ENCODE measurements at places on chromosomes 12 and 14.

GRCh38 chr12:120468821-120469449, 613 bp downstream of the SRSF9 start:
- DNase-seq, result peak; percentile 64

DNA sequence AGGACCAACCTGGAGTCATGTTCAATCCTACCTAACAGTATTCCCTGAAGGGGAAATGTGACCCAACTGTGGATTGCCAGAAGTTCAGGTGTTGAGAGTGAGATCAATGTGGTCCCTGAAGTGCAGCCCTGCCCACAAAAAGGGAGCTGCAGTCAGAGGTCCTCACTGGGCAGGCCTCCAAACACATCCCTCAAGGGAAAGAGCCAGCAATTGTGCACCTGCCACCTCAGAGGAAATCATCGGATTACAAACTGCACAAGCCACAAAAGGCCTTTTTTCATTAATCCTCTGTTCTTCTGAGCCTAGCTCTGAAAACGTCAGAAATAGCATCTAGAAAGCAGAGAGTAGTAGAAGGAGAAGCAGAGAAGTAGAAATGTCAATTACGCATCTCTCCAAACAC, 10.8 kb upstream of the MDM1 start:
- no peak for DNase-seq

- no peak for DNase-seq
Observed at GRCh38 chr14:71314717-71315116, 407.5 kb downstream of the PCNX1 start.

DNA sequence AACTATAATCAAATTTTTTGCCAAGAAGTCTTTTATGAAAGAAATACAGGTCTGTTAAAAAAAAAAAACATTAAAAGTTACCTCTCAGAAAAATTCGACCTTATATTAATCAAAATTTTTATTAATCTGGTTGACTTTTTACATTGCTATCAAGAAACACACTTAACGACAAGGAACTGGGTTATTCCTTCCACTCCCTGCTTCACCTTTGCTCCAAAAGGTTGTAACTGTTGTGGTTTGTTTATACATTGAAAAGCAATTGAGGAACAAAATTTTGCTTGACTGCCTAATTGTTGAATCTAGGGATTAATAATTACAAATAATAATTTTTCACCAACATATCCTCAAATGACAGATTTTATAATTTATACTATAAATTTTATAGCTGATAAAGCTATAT, 28.4 kb downstream of the TSPAN8 start:
- DNase-seq, result no peak

- no peak for DNase-seq
Observed at GRCh38 chr14:71410578-71411284, 503.5 kb downstream of the PCNX1 start.

GRCh38 chr14:36028218-36028617, 148.3 kb downstream of the PTCSC3 start:
- DNase-seq, result no peak

GRCh38 chr12:65603438-65604351, 220.6 kb upstream of the HMGA2 start:
- DNase-seq, result peak; percentile 71

DNA sequence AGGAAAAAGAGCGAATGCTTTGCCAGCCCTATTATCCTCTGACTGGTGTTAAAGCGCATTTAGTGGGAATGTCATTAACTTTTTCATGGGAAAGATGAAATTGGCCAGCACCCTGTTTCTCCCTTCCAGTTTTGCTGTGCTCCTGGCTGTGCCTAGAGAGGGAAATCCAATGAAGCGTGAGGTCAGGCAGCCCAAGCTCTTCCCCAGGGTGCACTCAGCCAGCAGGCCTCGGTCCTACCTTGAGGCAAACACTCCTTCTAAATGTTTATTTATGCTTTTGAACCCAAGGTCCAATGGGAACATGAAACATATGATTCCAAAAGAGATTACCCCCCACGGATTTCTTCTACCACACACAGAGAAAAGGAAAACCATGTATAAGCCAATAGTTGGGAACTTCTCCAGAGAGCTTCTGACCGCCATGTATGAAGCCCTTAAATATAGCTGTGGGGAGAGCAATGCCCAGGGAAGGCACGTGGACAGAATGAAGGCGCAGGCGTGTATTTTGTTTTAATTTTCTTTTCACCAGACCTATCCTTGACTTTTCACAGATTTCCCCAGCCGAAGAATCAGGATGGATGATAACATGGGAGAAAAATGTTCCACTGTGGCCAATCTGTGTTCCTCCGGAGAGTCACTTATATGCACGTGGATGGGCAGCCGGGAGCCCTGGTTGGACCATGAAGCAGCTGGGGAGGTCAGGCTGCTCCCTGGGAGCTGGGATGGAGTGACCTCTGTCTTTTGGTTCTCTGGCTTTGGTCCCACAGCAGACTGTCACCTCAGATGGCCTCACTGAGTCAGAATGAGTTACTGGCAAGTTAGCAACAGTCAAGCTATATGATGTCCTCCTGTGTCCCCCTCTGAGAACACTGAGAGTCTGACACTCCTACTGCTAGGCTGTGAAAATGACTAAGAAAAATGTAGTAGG, 37.3 kb downstream of the GPR135 start:
- no peak for DNase-seq

DNA sequence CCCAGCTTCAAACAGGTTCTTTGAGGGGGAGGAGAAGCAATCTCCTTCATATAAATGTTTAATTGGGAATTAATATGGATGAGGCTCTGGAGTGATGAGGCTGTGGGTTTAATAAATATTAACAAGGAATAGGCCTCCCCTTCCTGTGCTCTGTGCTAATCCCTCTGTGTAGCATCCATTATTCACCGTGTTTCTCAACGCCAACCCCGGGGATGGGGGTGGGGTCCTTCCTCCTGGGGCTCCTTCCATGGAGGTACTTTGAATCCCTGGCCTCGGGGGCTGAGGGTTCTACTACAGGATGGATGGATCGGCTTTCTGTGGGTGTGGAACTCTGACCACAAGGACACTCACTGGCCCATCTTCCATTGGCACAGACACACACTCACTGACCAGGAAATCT, 34.9 kb upstream of the TMEM179 start:
- no peak for DNase-seq

DNA sequence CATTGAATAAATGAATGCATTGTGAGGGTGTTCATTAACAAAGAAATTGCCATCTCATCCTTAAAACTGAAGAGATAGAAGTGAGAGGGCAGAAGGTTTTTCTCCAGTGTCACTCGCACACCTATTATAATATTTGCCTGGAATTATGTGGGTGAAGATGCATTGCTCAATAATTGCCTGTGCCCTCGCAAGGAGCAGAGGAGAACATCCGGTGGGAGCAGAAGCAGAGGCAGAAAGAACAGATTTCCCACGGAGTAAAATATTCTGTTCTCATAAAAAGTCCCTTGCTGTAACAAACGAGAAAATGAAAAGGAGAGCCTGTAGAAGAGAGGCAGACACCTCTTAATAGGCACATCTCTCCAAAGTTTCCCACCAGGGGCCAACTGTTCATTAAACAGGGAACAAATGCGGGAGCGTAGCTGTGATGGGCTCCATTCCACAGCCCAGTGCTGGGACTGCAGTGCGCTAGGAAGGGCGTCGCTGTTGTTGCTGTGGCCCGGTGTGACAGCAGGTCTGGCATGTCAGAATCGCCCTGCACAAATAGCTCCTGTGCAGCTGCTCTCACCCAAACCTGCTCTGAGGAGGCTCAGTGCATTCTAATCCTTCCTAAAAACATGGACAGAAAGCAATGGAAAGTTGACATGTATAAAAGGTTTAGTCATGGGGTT, 359.8 kb downstream of the APAF1 start:
- DNase-seq, result no peak
